Right ventricle myocardium inferior (tissue), 1 donor: ENCODE measurements at places on chromosomes 7 and 10.

DNA sequence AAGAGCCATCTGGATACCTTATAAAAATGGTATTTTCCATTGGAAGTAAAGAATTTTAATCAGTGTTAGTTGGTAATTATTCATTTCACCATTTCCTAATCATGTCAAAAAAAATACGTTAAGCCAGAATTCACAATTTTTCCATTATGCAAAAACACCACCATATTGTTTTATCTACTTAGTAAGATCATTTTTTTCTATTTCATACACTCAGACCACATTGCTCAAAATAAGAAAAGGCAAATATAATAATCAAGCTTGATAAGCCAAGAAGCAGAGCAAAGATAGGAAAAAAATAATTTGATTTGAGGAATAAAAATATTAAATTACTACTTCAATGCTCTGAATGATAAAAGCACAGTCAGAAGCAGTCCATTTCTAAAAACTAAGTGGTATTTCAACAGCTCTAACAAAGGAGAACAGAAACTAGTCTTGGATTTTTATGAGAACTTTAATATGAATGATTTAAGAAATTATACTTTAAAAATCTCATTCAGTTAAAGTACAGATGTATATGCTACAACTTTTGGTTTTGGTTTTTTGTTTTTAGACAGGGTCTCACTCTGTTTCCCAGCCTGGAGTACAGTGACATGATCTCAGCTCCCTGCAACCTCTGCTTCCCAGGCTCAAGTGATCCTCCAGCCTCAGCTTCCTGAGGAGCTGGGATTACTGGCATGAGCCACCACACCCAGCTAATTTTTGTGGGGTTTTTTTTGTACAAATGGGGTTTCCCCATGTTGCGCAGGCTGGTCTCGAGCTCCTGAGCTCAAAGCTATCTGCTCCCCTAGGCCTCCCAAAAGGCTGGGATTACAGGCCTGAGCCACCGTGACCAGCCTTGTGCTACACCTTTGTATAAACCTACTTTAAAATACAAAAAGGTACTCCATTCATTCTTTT lies 46.6 kb downstream of the LRRN3 start:
- no peak for DNase-seq

DNA sequence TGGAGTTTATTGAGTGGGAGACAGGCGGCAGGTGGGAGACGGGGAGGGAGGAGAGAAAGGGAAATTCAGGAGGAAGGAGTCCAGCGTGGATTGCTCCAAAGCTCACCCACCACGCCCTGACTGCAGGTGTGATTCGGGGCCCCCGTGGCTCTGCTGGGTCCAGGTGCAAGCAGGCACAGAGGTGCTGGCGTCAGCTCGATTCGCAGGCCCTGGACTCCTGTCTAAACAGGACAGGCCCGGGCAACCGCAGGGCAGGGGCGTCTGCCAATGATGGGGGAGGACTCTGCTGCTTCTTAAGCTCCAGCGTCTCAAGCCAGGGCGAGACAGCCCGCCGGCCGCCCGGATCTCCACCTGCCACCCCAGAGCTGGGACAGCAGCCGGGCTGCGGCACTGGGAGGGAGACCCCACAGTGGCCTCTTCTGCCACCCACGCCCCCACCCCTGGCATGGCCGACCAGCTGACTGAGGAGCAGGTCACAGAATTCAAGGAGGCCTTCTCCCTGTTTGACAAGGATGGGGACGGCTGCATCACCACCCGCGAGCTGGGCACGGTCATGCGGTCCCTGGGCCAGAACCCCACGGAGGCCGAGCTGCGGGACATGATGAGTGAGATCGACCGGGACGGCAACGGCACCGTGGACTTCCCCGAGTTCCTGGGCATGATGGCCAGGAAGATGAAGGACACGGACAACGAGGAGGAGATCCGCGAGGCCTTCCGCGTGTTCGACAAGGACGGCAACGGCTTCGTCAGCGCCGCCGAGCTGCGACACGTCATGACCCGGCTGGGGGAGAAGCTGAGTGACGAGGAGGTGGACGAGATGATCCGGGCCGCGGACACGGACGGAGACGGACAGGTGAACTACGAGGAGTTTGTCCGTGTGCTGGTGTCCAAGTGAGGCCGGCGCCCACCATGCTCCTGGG lies at the start of gene CALML3:
Gene CALML3 (plus strand): TSS at position 321 of the 920 bp plus-strand sequence. CDS start 125 bp downstream, at position 446.
- no peak for DNase-seq

GRCh38 chr10:6222755-6223154 lies 20.0 kb downstream of the PFKFB3 start:
- DNase-seq, result no peak

- DNase-seq, result no peak
These were observed 83.4 kb downstream of the CHST15 start for GRCh38 chr10:124010024-124010423.

DNA sequence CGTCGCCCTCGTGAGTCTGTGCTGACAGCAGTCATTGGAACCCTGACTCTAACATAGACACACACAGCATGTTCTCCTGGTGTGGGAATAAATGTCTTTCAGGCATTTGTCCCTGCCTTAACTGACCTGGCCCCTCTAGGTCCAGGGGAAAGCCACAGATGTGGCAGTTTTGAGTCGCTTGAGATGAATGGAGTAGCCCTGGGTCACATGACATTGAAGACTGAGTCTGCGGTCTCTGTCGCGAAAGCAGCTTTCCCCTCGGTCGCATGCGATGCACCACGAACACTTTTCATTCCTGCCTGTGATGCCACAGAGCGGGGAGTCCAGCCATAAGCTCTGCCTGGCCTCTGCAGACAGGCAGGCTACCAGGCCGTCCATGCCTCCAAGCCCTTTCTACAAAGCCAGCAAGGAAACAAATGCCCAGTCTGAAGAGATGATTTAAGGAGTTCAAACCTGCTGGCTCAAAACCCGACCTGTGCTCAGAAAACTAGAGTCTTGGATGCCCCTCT lies 172.3 kb downstream of the WDR37 start:
- no peak for DNase-seq

DNA sequence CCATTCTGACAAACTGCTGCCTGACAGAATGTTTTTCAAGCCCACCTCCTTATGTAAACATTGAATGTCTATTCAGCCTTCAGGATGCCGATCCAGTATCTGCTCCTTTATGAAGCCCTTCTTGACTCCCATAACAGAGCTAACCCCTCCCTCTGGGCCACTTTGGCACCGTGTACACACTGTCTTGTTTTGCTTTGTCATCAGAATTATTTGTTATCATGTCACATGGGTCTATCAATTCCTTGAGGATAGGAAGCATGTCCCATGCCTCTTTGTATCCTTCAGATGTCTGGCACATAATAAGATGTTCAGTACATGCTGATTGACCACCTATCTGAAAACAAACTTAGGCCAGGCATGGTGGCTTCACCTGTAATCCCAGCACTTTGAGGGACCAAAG lies 92.3 kb downstream of the PRLHR start:
- no peak for DNase-seq

- DNase-seq, result no peak
These were observed 954.2 kb downstream of the PCDH15 start for GRCh38 chr10:53846809-53847208.
